ENCODE measurements at places on chromosomes 1 and 21.

GRCh38 chr21:34771512-34772028 lies 102.8 kb downstream of the CLIC6 start:
- no peak for DNase-seq

GRCh38 chr1:8818325-8818775 lies 910 bp upstream of the RERE start:
- peak; percentile 17 for DNase-seq

DNA sequence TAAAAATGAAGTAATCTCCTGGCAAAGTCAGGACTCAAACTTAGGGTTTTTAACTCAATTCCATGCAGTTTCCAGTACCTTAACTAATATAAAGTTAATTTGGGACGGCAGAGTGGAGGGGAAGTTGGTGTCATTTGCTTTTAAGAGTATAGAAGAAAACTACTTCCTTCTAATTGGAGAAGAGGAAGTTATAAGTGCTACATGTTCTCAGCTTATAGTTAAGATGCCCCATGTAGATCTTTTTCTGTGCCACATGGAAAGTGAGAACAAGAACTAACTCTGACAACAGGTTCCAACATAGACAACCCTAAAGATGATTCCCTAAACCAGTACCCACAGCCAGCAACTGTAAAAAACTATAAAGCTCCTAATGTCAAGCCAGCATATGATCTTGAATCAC lies 11.5 kb downstream of the RRAGC start:
- peak; percentile 48 for DNase-seq

DNA sequence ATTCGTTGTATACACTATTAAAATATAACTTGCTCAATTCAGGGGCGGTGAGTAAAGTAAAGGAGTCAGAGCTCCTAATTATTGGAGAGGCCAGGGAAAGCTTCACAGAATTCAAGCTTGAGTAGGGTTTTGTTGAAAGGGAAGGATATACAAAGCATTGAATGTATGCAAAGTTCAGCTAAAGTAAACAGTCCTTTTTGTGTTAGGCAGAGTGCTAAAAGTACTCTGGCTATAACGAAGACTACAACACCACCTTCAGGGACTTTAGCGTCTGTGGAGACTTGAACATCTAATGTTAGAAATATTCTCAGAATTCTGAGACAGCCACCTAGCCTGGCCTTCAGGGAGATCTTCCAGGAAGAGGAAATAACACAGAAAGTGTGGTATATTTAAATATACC lies 1.1 kb downstream of the FALEC start:
- no peak for DNase-seq

- no peak for DNase-seq
Observed at GRCh38 chr1:78831731-78832360, 174.7 kb downstream of the ADGRL4 start.

DNA sequence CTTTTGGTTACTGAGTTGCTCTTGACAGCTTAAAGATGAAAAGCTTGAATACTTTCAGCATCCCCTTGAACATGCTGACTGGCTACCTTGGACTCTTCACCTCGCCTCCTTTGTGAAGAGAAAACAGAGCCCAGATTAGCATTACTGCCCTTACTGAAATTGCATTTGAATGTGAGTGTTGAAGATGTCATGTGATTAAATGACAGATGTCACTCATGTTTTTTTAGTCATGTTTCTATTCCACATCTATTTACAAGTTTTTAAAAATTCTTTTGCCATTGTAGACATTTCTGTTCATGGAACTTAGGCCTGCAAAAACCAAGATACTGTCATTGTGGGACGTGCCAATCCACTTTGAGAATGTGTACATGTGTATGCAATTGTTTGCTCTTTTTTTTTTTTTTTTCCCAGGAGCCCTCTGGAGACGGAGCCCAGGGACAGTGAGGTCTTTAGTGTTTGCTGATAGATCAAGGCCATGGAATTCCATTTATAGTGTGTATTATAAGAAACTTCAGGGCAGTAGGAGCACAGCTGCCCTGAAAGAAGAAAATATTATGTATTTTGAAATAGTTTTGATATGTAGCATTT lies 25.7 kb upstream of the IVNS1ABP start:
- DNase-seq: no peak

DNA sequence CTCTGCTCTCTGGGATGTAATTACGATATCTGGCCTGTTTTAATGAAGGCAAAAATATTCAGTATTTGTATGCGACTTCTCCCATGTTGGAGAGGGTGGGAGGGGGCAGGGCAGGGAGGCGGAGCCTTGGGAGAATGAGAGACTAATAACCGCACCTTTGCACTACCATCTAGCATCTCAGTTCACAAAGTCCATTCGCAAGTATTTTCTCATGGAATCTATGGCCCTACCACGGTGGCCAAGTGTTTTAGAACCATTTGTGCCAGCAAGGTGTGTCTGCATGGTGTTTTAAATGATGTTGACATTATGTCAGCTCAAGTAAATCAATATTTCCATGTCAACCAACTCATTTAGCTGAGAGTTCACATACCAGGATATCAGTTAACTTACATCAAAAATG lies 14.3 kb upstream of the BLACAT1 start:
- DNase-seq: no peak

DNA sequence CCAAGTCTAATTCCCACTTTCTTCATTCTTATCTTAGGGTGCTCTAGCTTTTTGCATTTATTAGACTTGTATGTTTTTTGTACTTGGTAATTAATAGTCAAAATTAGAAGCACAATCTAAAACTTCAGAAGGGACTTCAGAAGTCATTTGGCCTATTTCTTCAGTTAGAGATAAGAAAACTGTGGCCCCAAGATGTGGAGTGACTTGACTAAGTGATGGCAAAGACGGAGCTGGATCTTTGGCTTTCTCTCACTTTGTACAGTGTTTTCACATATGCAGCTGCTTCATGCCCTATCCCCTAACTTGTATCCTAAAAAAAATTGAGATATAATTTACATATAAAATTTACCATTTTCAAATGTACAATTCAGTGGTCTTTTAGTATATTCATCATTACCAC lies 21.7 kb downstream of the EPB41 start:
- DNase-seq: no peak

DNA sequence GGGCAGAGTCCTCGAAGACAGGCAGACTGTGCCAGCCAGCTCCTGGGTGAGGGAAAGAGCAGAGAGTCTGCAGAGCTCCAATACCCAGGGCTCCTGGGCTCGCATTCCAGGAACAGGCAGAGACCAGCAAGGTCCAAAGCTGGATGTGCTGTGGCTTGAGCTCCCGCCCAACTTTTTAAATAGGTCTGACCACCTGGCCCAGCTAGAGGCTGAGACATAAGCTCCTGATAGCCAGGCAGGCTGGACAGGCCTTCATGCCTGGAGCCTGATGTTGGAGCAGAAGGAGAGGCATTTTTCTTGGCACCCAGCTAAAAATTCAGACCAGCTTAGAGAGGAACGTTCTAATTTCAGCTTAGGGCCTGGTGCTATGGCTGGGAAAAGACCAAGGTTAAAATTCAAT lies 178.4 kb upstream of the TMEM51 start:
- no peak for DNase-seq

GRCh38 chr1:226185141-226186036 lies 1.2 kb downstream of the ACBD3 start:
- DNase-seq: no peak

GRCh38 chr1:32741413-32742198 lies 39.0 kb upstream of the SYNC start:
- DNase-seq: no peak

DNA sequence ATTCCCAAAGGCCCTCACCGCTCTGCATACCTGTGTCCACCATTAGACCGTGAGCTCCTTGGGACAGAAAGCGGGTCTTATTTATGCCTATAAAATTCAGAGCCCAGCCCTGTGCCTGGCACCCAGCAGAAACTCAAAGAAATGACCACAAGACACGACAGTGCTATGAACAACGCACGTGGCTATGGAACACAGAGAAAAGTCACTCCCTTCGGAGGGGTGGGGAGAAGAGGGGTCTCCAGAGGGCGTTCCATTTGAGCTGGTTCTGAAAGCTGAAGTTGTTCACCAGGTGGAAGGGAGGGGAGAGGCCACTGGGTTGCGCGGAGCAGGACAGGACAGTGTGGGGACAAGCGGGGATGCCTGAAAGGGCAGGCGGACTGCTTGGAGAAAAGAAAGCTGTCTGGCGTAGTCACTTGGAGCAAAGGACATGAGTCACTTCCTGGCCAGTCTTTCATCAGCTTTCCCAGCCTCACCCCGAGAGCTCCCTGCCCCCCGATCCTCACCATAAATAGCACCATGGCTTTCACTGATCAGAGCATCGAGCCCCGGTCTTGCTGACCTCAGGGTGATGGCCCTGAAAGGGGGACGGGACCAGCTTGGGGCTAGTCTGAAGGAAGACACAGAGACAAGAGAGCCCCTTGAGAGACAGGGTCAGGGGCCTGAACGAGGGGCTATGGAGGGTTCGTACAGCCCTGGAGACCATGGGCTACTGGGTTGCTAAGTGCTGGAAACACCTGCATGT lies 28.5 kb downstream of the ECE1 start:
- DNase-seq: peak; percentile 47

- no peak for DNase-seq
Observed at GRCh38 chr1:244347942-244348341, 103.8 kb downstream of the ADSS2 start.

- no peak for DNase-seq
Observed at GRCh38 chr1:200887036-200887435, 7.7 kb upstream of the INAVA start.

GRCh38 chr1:189463166-189463565 lies 1014.5 kb downstream of the BRINP3 start:
- no peak for DNase-seq

DNA sequence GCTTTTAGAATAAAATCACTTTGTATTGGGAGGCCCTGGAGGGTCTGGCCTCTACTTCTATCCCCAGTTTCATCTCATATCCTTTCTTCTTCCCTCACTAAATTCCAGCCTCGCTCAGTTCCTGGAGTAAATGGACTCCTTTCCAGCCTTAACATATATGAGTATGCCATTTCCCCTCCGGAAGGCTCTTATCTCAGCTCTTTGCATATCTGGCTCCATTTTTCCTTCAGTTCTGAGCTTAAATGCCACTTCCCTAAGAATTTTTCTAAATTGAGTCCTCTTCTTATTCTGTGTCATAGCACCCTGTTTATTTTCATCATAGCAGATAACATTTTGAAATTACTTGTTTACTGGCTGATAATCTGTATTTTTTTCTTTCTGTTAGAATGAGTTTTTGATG lies 20.2 kb upstream of the DUSP10 start:
- DNase-seq: no peak

GRCh38 chr1:99980928-99981327 lies 11.1 kb downstream of the SLC35A3 start:
- DNase-seq: no peak

- no peak for DNase-seq
Observed at GRCh38 chr1:39301606-39302005, 97.1 kb downstream of the MACF1 start.

- DNase-seq: no peak
Observed at GRCh38 chr21:41945982-41946381, 7.8 kb downstream of the C2CD2 start.

- no peak for DNase-seq
Observed at GRCh38 chr1:157176591-157177121, 38.5 kb upstream of the ETV3 start.

DNA sequence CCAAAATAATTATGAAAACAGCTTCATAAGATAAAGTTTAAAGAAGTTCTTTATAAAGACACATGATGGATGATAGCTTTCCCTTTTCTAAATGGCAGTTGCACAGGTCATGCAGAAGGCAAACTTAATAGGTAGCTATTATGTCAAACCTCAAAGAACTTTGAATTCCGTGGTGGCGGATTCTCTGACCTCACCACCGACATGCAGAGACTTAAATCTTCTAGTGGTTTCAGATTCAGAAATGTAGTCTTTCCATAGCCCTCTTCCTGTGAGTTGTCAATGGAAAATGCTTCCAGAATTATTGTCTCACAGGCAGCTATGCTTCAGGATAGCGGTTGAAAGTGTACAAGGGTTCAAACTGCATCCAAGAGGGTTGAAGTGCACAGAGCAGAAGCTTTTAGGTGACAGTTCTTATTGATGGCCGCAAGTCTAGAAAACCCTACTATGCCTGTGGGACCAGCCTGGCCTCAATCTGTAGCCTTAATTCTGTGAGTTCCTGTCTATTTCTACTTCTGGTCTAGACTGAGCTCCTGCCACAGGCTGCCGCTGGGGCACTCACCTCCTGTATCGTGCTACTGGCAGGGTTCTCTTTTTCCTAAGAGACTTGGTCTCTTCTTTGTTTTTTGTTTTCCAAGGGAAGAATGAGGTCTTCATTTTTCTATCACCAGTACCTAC lies 117.0 kb upstream of the ERRFI1 start:
- DNase-seq: no peak

GRCh38 chr21:27761623-27762022 lies 794.7 kb upstream of the ADAMTS5 start:
- DNase-seq: no peak

- no peak for DNase-seq
Observed at GRCh38 chr1:224059897-224060427, 53.9 kb upstream of the FBXO28 start.

DNA sequence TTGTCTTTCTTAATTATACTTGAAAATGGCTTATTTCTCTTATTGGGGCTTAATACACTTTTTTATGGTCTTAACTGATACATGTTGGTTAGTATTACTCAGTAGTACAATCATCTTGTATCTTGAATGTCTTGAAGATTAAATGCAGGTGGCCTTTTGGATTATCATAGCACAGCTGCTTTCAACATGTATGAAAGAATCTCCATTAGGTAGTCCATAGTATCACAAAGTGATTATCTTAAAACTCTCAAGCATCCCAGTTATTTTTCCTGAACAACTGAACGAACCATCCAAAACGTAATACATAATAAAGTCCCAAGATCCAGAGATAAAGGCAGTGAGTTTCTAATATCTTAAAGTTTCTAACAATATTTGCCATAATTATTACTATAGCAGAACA lies 51.7 kb upstream of the MYOCOS start:
- DNase-seq: no peak

DNA sequence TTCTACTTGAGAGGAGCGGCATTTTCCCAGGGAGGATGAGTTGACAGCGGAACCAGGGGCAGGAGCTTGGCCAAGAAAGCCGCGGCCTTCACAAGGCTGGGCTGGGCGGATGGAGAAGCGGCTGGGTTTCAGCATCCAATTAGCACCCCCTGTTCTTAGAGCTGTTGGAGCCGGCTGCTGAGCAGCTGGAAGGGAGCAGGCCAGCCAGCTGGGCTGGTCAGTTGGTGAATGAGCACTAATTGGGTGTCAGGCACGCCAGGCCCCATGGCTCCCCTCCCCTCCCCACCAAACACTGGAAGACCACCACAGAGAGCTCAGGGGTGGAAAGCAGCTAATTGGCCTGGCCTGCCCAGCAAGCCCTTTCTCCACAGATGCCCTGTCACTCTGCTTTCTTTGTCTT lies 245.6 kb downstream of the RRAGC start:
- no peak for DNase-seq

- peak; percentile 12 for DNase-seq
Observed at GRCh38 chr1:173478094-173478674, 1.0 kb downstream of the PRDX6 start.

DNA sequence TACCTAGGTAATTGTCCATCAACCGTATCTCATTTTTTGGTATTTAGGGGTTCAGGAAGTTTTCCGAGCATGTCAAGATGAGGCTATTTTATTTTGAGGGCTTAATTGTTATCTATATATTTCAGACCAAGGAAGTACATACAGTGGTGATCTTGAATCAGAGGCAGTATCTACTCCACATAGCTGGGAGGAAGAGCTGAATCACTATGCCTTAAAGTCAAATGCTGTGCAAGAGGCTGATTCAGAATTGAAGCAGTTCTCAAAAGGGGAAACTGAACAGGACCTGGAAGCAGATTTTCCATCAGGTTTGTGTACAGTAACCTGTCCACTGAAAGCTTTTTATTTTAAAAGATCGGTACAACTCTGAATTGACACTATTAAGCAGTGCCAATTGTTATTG lies 130.2 kb downstream of the ZMYM4 start:
- DNase-seq: no peak

- DNase-seq: no peak
Observed at GRCh38 chr1:184021728-184022127, 15.8 kb downstream of the COLGALT2 start.

All from HL-60 (cell line).